ENCODE measurements at places on chromosomes 11 and 22. TPM values are rescaled to one million over a fixed set of nuclear protein-coding genes. Genes with fewer than 3 reads are reported as not detected.

- no peak for DNase-seq
Measured at GRCh38 chr22:31230155-31230870, 18.2 kb downstream of the LIMK2 start.

- no peak for DNase-seq
Measured at GRCh38 chr11:2582351-2582945, 117.3 kb downstream of the KCNQ1OT1 start.

GRCh38 chr22:35894937-35895708, 133.5 kb downstream of the RBFOX2 start:
- no peak for DNase-seq

- DNase-seq, result no peak
Measured at GRCh38 chr11:2811206-2812091, 74.1 kb downstream of the CDKN1C start.

DNA sequence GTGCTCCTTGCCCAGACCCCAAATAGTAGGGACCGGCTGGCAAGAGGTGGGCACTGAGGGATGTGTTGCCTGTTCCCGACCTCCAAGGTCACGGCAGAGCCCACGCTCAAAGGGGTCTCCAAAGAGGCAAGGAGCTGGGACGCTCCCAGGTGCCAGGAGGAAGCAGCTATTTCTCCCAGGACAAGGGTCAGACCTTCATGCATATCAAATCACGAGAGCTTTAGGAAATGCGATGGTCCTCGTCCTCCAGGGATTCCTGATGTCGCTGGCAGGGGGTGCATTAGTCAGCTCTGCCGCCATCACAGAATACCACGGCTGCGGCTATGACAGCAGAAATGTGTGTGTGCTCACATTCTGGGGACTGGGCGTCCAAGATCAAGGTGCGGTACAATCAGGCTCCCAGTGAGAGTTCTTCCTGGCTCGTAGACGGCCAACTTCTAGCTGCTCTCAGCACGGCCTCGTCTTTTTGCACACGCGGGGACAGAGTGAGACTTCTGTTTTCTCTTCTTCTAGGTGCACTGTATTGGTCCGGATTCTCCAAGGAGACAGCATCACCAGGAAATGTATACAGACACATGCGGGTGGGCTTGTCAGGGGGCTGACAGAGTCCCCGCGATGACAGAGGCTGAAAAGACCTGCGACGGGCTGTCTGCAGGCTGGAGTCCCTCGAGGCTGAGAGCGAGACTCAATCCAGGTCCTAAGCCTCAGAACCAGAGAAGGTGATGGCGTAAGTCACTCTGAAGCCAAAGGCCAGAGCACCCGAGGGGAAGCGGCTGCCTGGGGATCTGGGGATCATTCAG, 81.6 kb downstream of the SHANK2 start:
- no peak for DNase-seq

DNA sequence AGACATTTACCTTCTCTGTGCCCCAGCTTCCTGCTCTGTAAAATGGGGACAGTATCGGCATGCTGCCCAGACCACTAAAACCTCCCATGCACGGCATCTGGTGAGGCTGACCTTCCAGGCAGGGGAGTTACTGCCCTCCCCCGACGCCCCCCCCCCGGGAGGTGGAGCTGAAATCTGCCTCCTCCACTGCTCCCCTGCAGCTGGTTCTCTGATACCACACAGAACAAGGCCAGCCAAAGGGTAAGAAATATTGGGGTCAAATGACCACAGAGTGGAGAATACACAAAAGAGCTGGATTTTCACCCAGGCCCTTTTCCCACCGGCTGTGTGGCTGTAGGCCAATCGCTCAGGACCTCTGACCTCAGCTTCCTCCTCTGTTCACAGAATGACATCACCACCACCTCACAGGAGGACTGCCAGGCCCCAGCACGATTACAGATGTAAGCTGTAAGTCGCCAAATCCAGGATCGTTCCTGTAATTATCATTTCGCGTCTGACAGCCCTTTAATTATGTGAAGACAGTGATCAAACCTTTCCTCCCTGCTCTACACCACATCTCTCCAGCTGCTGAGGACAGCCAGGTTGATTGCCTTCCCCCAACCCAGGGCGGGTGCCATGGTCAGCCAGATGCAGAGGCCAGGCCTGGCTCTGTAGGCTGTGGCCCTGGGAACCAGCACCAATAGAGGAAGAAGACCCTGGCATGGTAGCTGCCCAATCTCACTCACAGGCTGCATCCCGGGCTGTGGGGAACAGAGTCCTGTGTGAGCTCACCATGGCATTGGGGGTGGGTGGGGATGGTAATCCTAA, 35.7 kb upstream of the KLHL35 start:
- peak; percentile 30 for DNase-seq

DNA sequence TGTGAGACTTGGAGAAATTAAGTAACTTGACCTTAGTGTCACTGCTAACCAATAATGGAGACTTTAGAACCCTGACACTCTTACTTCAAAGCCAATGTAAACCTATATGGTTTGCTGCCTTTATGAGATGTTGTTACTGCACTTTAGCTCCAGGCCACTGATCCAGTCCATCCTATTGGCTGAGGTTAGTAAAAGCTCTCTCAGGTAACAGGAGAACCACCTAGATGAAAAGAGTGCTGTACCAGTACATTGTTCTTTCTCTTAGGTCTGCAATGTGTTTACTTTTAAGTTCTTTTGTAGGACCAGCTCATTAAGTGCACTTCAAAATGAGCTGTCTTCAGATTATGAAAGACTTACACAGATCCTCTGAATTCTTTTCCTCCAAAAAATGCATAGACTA, 994.0 kb upstream of the FAT3 start:
- DNase-seq, result no peak

DNA sequence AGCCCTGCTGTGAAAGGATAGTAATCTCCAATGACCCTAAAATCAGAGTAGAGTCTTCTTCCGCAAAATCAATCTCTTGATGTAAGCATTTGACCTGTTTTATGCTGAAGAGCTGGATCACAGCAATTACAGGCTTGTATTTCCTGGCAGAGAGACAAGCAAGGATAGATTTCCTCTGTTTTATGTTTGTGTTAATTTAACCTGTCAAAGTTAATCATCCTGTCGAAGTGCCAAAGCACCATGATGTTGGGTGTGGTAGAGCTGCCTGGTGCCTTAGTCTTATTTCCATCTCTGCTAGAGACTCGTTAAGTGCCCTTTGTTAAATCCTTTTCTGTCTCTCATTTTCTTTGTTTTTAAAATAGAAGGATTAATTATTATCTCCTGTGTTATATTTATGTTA, 248.1 kb downstream of the CNTN5 start:
- no peak for DNase-seq

DNA sequence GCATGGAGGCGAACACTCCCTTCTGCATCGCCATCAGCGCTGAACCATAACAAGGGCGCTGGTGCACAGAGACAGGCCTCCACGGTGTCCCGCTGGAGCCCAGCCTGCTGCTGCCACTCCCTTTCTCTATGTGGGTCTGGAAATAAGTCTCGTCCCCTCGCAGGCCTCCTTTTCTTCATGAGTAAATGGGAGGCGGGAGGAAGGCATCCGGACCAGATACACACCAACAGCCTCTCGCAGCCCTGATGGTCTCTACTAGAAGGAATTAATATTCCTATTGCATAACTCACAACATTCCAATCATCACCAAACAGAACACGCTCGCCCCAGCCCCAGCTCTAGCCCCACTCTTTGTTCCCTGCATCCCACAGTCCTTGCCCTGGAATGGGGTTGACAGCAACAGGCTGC, 14.9 kb downstream of the RASD2 start:
- DNase-seq, result no peak

- DNase-seq, result no peak
Measured at GRCh38 chr11:117677729-117678310, 119.2 kb downstream of the DSCAML1 start.

DNA sequence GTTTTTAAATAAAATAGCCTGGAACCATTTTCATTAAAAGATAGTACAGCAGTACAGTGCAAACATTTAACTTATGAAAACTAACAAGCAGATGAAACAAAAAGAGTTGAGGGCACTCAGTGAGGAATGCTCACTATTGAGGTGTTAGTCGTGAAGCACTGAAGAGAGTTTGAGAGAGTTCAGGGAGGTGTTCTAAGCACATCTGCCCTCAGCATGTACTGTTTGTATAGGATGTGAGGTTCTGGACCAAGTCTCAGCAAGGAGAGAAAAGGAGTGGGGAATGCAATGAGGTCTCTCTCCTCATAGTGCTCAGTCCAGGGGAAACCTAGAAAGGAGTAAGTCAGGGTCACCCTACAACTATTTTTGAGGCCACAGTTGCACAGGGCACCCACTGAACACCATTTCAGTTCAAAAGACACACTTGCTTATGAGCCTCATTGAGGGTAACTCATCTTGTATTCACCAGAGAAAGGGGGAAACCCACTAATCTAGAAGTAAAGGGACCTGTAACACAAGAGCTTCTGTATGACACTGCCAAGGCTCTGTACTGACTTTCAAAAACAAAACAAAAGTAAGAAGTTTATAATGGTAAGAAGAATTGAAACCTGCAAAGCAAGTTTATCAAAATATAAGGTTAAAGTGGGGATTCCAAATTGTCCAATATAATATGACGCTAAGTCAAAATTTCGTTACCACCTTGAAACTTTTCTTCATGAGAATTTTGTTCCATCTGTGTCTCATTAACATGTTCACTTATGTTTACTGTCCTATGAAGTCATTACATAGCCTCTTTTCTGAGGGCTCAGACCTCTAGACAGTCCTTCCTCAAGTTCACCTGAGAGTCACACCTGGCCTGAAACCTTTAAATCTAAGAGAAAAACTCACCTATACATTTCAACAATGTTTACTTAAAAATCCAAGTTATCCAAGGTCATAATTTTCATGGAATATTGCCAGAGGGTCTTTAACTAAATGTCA, 275.3 kb downstream of the ETS1 start:
- no peak for DNase-seq

DNA sequence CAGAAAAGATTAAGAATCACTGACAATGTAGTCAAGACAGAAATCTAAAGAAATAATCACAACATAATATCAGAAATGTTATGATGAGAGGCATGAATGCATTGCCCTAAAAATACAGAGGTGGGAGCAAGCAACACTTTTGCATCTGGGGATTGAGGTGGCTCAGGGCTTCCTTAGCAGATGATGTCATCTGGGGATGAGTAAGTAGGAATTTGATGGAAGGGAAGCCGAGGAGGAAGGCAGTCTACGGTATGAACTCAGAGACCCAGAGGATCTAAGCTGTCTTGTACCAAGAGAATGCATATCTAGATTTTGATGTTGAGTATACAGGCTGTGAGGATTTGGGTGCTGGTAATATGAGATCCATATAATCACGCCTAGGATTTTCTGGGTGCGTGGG, 193.0 kb upstream of the SNX19 start:
- no peak for DNase-seq

DNA sequence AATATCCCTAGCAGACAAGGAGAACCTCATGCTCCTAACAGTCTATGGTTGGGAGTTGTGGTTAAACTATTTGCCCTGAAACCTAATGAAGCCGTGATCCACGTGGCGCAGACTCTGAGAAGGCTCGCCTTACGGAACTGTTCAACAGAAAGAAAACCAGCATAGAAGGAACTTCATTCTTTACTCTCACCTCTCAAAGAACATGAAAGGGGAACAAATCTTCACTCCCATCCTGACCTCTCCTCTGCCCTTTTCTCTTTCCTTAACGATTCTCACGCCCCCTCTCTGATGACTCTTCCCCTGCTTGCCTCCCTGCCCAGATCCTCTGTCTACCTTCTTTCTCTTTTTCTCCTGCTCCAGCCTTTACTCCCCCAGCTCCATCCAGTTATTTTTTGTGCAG, 54.2 kb downstream of the IRAG1 start:
- DNase-seq, result no peak

DNA sequence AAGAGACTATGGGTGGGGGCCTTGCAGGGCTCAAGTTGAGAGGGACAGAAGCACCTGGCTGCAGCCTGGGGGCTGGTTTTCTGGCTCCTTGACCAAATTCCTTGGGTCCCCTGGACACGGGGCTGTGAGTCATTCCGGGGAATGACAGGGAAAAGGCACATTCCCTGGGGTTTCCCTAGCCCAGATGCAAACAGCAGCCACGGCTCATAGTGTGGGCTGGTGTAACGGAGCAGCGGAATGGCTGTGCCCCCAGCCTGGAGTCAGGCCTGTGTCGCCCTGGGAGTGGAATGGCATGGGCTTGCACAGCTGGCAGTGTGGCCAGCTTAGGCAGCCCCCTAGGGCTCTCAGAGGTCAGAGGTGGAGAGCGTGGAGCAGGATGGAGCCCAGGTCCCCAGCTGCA, 77.6 kb upstream of the KCNQ1OT1 start:
- DNase-seq, result peak; percentile 0

GRCh38 chr11:11757909-11758308, 83.9 kb upstream of the USP47 start:
- DNase-seq, result no peak

CARD10 gene
- 7.0 TPM for total RNA-seq

GUCY1A2 gene
- total RNA-seq, result 4.0 TPM

CCDC34 gene
- total RNA-seq, result 39.4 TPM

PRODH gene
- total RNA-seq, result 0.09 TPM

CCDC117 gene
- total RNA-seq, result 36.5 TPM

SNAP29 gene
- 20.0 TPM for total RNA-seq

TRAF6 gene
- 12.9 TPM for total RNA-seq
